ENCODE measurements at places on chromosomes 1 and 21. TPM values are rescaled to one million over a fixed set of nuclear protein-coding genes. Genes with fewer than 3 reads are reported as not detected.
A peak's percentile ranks its signal among the peaks of the same experiment; 100 is the strongest.

DNA sequence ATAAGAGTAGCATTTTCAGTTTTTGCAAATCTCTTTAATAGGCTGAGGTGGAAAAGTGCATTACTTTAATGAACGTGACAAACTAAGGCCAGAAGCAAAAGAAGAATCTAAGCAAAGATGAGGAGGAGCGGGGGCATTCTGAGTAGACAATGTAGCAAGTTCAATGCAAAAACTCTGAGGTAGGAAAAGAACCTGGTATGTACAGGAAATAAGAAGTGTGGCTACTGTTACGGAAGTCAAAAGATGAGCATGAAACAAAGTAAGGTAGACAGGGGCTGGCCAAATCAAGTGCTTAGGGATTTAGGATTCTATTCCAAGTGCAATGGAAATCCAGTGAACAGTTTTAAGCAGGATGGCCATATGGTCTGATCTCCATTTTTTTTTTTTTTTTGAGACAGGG lies 63.7 kb downstream of the TOR3A start:
- DNase-seq = no peak

COL6A1 gene
- 180 TPM for total RNA-seq

OLFML2B gene
- total RNA-seq = 4.3 TPM

SOX13 gene
- total RNA-seq = 123 TPM

DDAH1 gene
- 35.4 TPM for total RNA-seq

GRCh38 chr1:80629304-80629837 lies 1171.4 kb upstream of the ADGRL2 start:
- DNase-seq = no peak

GNAT2 gene
- 0.21 TPM for total RNA-seq

DNA sequence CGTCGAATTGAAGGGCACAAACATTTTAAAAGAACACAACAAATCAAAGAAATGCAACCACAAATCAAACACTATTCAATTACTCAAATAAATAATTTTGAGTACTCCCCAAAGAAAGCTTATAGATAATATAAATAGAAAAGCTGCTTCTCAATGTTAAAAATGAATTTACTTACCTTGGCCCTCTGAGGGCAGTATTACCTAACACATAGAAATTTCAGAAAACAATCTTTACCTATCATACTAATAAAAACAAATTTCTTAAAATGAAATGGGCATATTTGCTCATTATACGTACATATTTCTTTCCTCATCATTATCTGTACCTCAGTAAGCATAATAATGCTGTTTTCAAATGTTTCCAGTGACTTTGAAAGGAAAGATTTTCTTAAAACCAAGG lies 141.8 kb downstream of the AKT3 start:
- no peak for DNase-seq

DSCAM gene
- 0.07 TPM for total RNA-seq

- peak; percentile 4 for DNase-seq
Observed at GRCh38 chr1:92577261-92577895, 90.7 kb upstream of the GFI1 start.
